Neural crest cell (in vitro differentiated cells): ENCODE measurements at places on chromosomes 13 and 19.

DNA sequence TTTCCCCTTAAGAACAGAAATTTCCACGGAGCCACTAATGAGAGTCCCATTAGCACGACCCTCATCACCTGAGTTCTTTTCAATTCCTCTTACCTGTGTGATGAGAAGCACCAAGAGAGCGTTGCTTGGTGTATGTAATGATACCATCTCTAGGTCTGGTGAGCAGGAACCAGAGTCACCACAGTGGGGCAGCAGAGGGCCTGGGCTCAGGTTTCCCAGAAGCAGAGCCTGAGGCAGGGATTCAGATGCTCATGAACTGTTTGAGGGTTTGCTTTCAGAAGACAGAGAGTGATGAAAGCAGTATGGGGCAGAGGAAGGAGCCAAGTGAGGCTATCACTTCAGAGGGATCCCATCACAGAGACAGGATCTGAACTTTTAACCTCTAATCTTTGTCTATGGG is 3.1 kb upstream of the PTPRH start:
- no peak overlapping the region for H3K27ac ChIP-seq
- peak; percentile 40 for DNase-seq
- H3K4me3 ChIP-seq = peak overlapping the region; percentile 24
- peaks cover 13% of the 10 kb centered on the region for H3K27me3 ChIP-seq
- no peaks in the 10 kb centered on the region for H3K36me3 ChIP-seq
- peaks cover 22% of the 10 kb centered on the region for H3K4me1 ChIP-seq

GRCh38 chr19:10780368-10780767 is 55.6 kb downstream of the TMED1 start:
- no peaks in the 10 kb centered on the region for H3K27me3 ChIP-seq
- no peaks in the 10 kb centered on the region for H3K4me1 ChIP-seq
- no peak for DNase-seq
- peaks cover 12% of the 10 kb centered on the region for H3K36me3 ChIP-seq
- H3K4me3 ChIP-seq = no peak overlapping the region

- peak; percentile 32 for DNase-seq
- peak overlapping the region; percentile 96 for H3K27ac ChIP-seq
- peak overlapping the region; percentile 100 for H3K4me3 ChIP-seq
- H3K36me3 ChIP-seq = peaks cover 29% of the 10 kb centered on the region
Measured at GRCh38 chr19:12937093-12937926, 1.1 kb upstream of the CALR start.

GRCh38 chr13:78241278-78241919 is 322.8 kb upstream of the EDNRB start:
- H3K27ac ChIP-seq = no peak overlapping the region
- H3K27me3 ChIP-seq = no peaks in the 10 kb centered on the region
- H3K4me1 ChIP-seq = peaks cover 12% of the 10 kb centered on the region

DNA sequence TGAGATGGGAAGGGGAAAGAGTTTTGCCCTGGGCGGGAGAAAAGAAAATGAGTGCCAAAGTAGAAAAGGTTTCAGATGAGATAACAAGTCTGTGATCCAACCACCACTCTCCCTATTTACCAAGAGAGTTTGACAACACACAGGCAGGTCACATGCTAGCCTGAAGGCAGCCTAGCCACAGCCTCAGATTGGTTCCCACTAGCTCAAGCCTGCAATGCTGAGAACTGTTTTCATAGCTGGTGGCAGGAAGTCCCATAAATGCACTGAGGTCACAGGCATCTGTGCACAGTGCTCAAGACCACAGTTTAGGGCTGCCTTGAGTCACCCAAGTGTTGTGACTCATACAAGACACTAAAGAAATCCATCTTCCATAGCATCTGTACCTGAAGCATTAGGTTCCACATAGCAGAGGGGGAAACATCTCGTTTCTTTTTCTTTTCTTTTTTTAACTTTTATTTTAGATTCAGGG is 18.5 kb upstream of the POP4 start:
- peaks cover 4% of the 10 kb centered on the region for H3K4me1 ChIP-seq
- H3K4me3 ChIP-seq = no peak overlapping the region
- H3K36me3 ChIP-seq = no peaks in the 10 kb centered on the region
- H3K27me3 ChIP-seq = peaks cover 88% of the 10 kb centered on the region
- H3K27ac ChIP-seq = no peak overlapping the region

- no peak overlapping the region for H3K27ac ChIP-seq
- no peak overlapping the region for H3K4me3 ChIP-seq
- no peaks in the 10 kb centered on the region for H3K27me3 ChIP-seq
Measured at GRCh38 chr13:71417205-71417604, 449.8 kb downstream of the DACH1 start.

DNA sequence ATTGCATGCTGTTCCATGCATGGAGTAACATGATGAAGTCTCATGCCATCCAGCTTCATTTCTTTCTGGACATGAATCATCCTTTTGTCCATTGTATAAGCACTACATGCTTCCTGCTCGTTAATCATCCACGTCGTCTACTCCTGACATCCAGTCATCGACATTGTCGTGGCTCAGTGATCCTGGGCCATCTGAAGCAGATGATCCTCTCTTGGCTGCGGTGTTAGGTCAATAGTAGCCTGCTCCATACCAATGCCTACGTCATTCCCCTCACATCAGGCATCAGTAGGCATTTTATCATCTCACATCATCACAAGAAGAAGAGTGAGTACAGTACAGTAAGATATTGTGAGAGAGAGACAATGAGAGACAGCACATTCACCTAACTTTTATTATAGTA is 7.9 kb upstream of the MYO16 start:
- H3K36me3 ChIP-seq = peaks cover 6% of the 10 kb centered on the region
- peaks cover 16% of the 10 kb centered on the region for H3K4me1 ChIP-seq
- H3K27ac ChIP-seq = no peak overlapping the region
